Uterus (tissue), 4 donors: ENCODE measurements at places on chromosomes 16 and 17. TPM values are rescaled to one million over a fixed set of nuclear protein-coding genes. Genes with fewer than 3 reads are reported as not detected.
A peak's percentile ranks its signal among the peaks of the same experiment; 100 is the strongest.

DNA sequence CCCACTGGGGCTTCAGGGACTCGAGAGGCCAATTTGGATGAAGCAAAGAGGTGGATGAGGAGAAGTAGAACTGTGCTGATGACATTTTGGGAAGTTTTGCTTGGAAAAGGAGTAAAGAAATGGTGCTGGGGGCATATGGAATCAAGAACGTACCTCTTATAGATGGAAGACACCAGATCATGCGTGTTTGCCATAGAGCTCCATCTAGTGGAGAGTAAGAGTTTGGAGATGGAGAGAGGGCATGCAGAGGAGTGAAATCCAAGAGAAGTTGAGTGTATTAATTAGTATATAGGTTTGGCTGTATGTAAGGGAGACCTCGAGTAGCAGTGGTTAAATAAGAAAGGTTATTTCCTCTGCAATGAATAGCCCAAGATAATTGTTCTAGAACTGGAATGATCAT lies 56.0 kb downstream of the SHISA6 start:
- no peak for DNase-seq

DNA sequence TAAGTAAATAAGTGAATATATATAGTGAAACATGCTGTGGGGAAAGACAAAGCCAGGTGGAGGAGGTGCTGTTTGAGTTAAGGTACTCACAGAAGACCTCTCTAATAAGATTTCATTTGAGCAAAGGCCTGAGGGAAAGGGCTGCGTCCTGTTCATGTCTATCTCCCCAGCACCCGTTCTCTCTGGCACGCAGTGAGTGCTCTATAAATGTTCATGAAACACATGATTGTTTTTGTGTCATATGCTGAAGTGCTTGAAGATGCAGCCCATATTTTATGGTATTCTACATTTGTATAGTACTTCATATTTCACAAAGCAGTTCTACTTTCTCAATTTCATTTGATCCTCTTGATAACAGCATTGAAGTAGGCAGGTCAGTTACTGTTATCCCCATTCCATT lies 990 bp downstream of the VWA3A start:
- no peak for DNase-seq

- DNase-seq = no peak
Observed at GRCh38 chr17:63764716-63765115, 8.7 kb downstream of the CCDC47 start.

GRCh38 chr17:76278952-76279741 lies 14.0 kb downstream of the UBALD2 start:
- DNase-seq = peak; percentile 85

DNA sequence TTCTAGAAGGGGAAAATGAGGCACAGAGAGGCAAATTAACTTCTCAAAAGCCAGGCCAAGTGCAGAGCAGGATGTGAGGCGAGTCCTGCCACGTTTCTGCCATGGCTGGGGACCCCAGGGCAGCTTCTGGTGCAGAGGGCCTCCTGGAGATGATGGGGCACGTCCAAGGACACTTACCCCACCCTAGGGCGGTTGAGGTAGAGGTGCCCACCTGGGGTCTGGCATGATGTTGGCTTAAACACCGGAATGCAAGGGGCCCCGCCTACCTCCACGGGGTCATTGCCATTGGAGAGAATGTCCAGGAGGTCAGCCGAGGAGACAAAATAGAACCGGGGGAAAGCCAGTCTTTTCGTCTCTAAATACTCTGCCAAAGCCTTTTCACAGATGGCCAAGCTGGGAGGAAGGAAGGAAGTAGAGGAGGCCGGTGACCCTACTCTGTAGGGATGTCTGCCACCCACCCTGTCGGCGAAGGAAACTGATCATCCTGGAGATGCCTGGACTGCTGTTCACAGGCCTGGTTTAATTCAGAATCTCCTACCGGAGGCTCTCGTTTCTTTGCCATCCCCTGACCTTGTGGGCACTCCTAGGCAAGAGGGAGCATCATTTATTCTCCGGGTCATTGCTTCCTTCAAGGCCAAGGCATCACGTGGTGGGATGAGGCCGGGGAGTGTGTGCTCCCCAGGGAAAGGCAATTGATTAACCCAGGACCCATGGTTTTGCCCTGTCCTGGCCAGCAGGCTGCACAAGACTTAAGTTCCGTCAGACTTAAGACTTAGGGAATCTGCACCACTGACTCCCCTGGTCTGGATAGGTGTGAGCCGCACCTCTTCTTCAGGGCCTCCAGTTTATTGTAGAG lies 70.5 kb downstream of the DNAH17 start:
- DNase-seq = no peak

- no peak for DNase-seq
Observed at GRCh38 chr16:75617121-75617520, 6.0 kb downstream of the ADAT1 start.

DNA sequence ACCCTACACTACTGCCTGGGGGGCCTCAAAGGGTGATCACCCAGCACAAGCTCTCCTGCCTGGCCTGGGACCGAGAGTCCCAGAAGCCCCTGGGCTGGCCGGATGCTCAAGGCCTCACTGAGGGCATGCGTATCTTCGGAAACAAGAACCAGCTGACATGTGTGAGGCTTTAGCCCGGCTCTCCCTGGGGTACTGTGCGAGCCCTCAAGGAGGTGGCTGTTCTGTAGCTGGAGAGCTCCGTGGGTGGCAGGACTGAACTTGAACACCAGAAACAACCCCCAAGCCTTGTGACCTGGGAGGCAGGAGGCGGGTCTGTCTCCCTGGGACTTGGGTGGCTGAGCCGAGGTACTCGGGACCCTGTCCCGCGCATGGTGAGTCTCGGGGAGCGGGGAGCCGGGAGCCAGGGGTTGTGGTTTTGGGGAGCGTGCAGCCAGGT lies 7.0 kb downstream of the DPEP1 start:
- no peak for DNase-seq

DNA sequence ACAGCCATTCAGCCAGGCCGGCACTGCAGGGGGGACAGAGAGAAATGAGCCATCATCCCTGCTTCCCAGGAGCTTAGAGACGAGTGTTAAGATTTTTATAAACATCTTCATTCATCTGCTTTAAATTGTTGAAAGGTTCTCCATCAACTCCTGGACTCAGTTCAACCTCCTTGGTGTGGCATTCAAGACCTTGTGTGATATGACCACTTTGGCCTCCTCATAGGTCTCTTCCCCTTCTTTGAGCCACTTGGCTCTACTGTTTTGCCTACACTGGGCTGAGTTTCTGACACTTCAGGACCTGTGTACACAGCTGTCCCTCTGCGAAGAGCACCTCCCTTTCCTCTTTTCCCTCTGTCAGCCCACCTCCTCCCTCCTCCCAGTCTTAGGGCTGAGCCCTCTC lies 4.3 kb downstream of the DOC2B start:
- DNase-seq = no peak

- peak; percentile 16 for DNase-seq
Observed at GRCh38 chr16:58733248-58733670, 857 bp downstream of the GOT2 start.

Gene KRT40
- total RNA-seq = not detected

Gene CX3CL1
- total RNA-seq = 10.6 TPM

Gene PRSS27
- total RNA-seq = 0.83 TPM
